Urinary bladder (tissue), 4 donors: ENCODE measurements at places on chromosomes 3 and 15. TPM values are rescaled to one million over a fixed set of nuclear protein-coding genes. Genes with fewer than 3 reads are reported as not detected.

DNA sequence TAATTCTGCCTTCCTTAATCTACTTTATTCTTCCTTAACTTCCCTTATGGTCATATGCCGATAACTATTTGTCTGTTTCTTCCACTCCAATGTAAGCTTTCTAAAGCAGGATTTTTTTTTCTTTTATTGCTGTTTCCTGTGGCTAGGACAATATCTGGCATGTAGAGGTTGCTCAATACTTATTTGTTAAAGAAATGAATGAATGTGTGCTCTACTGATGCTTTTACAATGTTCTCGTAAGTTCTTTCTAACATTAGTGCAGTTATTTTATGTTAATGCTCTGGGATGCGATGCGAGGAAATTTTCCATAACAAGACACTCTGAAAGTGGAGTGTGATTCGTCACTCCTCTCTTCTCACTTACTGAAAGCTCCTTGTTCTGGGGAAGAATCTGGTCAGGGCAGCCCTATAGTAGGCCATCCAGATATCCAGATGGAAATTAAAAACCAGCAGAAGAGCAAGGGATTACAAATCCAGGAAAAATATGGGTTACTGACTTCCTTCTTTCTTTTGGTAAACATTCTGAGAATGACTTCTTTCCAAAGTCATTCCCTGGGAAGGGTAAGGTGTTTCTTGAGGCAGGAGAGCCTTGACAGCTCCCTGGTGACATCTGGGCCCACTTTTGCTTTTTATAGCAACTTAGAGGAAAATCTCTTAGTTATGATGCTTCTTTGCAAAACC lies 420.4 kb downstream of the PDCD6IP start:
- no peak for DNase-seq

The ARPP21 gene
- 11.8 TPM for total RNA-seq

DNA sequence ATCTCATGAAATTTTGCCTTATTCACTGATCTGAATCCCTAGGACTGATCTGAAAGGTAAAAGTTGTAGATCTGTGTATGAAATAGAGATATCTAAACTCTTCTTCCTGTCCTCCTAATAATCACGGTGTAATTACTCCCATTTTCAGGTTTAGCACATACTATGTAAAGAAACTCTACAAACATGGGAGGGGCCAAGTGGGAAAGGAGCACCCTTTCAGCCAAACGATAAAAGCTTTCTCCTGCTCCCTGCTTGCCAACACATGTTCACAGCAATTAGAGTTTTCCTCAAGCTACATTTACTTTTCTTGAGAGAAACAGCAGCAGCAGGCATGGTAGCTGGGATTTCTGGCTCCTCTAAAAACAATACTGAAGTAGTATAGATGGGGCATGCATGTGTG lies 71.6 kb downstream of the CHAC1 start:
- no peak for DNase-seq

DNA sequence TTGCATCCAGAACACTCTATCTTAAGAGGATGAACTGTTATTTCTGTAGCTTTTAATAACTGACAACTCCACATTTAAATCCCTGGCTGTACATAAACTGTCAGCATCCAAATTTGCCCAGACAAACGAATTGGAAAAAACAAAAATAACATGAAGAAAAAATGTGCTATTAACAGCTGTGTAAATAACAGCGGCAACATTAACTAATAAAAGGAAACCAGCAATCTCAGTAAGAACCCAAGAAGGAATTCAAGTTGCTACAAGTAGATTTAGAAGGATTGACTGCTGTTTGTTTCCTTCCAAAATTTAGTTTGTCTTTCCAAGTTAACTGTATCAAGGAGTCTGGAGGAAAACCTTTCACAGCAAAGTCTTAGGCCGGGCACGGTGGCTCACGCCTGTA lies 550.6 kb upstream of the MDFIC2 start:
- DNase-seq = no peak

The CP gene
- total RNA-seq = 1.9 TPM
